ENCODE measurements at places on chromosomes 12 and 14.

- no peaks in the 10 kb centered on the region for H3K36me3 ChIP-seq
- no peaks in the 10 kb centered on the region for H3K27me3 ChIP-seq
- no peaks in the 10 kb centered on the region for H3K4me1 ChIP-seq
- no peak overlapping the region for H3K27ac ChIP-seq
Observed at GRCh38 chr12:101931498-101932326, 54.3 kb downstream of the DRAM1 start.

DNA sequence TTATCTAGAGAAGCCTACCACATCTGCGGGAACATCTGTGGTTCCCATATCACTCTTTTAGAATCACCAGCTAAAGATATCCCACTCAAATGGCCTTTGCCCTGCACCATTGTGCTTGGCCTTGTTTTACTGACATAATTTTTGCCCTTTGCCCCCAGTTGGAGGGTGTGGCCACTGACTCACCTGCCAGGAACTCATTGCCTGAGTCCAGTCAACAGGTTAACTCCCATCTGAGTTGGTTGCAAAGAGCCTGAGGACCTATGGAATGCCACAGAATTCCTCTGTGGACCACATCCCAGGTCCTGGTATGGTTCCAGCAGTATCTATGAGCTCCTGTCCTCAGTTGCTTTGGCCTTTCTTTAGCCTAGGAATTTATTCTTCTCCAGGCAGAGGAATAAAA, 55.7 kb upstream of the PTGR2 start:
- no peaks in the 10 kb centered on the region for H3K27me3 ChIP-seq
- H3K4me3 ChIP-seq = no peak overlapping the region
- no peaks in the 10 kb centered on the region for H3K36me3 ChIP-seq
- no peak overlapping the region for H3K27ac ChIP-seq

DNA sequence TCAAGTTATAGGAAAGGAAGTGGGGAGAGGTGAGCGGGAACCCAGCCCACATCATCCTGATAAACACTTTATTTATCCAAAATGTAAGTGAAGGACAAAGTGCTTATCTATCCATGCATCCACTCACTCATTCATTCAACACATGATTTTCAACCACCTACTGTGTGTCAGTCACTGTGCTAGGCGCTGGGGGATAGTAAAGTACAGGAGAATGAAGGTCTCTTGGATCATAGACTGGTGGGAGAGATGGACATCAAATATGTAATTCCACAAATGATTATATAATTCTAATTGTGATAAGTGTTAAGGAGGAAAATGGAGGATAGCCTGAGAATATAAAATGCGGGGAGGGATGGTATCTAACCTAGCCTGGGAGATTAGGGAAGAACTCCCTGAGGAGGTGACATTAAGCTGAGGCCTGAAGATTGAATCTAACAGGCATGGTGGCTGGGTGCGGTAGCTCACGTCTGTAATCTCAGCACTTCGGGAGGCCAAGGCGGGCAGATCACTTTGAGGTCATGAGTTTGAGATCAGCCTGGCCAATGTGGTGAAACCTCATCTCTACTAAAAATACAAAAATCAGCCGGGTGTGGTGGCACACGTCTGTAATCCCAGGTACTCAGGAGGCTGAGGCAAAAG, 41.3 kb upstream of the CHST11 start:
- H3K36me3 ChIP-seq = no peaks in the 10 kb centered on the region
- no peak for DNase-seq
- no peaks in the 10 kb centered on the region for H3K4me1 ChIP-seq
- H3K27ac ChIP-seq = no peak overlapping the region
- no peak overlapping the region for H3K4me3 ChIP-seq

DNA sequence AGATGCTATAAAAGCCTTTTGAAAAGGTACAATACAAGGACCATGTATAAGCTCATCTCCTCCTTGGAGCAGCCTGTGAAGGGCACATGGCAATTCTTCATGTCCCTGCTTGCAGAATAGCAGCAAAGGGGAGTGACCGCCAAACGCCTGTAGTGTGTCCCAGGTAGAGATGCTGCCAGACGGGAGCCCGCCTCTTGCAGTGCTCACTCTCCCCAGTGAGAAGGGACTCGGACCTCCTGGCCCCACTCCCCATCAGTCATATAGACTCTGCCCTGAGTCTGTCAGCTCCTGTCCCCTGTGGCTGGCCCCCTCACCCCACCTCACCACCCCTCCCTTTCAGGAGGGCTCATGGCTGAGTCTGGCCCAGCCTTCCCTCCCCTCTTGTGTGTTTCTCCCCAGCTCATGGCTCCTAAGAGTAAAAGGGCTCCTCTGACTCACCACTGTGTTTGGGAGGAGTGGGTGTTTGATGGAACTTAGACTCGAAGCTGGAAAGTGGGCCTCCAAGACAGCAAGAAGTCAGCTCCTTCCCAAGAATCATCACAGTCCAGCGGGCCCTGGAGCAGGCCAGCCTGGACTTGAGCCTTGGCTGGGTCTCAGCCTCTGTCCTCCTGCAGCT, 40.9 kb downstream of the DEGS2 start:
- peaks cover 2% of the 10 kb centered on the region for H3K36me3 ChIP-seq
- DNase-seq = no peak
- H3K4me3 ChIP-seq = no peak overlapping the region

GRCh38 chr12:15268309-15268708, 47.1 kb upstream of the RERG start:
- H3K4me1 ChIP-seq = no peaks in the 10 kb centered on the region
- H3K36me3 ChIP-seq = no peaks in the 10 kb centered on the region
- no peak overlapping the region for H3K4me3 ChIP-seq
- H3K27me3 ChIP-seq = no peaks in the 10 kb centered on the region
- DNase-seq = no peak
- H3K27ac ChIP-seq = no peak overlapping the region

GRCh38 chr14:45199230-45199629, 53.8 kb downstream of the MIS18BP1 start:
- H3K27me3 ChIP-seq = no peaks in the 10 kb centered on the region
- no peaks in the 10 kb centered on the region for H3K4me1 ChIP-seq
- no peak for DNase-seq
- H3K36me3 ChIP-seq = peaks cover 6% of the 10 kb centered on the region
- no peak overlapping the region for H3K4me3 ChIP-seq
- H3K27ac ChIP-seq = no peak overlapping the region

GRCh38 chr12:122312926-122313325, 46.6 kb upstream of the VPS33A start:
- peaks cover 45% of the 10 kb centered on the region for H3K36me3 ChIP-seq
- DNase-seq = no peak
- H3K27me3 ChIP-seq = no peaks in the 10 kb centered on the region

DNA sequence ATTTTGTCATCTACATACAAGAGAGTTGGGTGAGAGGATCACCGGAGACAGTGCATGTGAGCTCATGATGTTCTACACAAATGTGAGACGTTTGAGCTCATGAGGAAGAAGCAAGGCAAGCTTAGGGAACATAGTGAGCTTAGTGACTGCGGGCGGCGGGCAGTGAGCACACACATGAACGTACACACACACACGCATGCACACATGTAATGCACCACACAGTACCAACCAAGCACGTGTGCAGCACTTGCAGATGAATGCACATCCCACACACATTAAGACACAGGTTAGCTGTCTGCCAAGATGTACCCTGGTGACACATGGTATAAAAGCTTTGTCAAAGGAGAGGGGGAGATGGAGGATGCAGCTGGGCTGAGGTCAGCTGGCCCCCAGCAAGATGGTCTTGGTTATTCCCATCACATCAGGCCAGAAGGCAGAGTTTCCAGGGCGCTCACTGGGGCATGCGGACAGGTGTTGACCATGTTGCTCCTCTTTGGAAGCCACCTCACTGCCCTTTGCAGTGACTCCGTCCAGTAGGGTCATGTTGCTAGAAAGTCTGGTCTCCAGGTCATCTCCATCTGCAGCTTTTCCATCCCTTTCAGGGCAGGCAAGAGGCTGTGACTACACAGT, 8.7 kb upstream of the CACNA2D4 start:
- H3K4me1 ChIP-seq = peaks cover 3% of the 10 kb centered on the region
- H3K36me3 ChIP-seq = no peaks in the 10 kb centered on the region
- no peak for DNase-seq
- no peaks in the 10 kb centered on the region for H3K27me3 ChIP-seq
- no peak overlapping the region for H3K27ac ChIP-seq
- no peak overlapping the region for H3K4me3 ChIP-seq

- H3K4me1 ChIP-seq = peaks cover 20% of the 10 kb centered on the region
- no peaks in the 10 kb centered on the region for H3K27me3 ChIP-seq
- no peak overlapping the region for H3K4me3 ChIP-seq
- no peaks in the 10 kb centered on the region for H3K36me3 ChIP-seq
- no peak for DNase-seq
- peak overlapping the region; percentile 84 for H3K27ac ChIP-seq
Observed at GRCh38 chr12:27201169-27201568, 42.9 kb upstream of the STK38L start.

DNA sequence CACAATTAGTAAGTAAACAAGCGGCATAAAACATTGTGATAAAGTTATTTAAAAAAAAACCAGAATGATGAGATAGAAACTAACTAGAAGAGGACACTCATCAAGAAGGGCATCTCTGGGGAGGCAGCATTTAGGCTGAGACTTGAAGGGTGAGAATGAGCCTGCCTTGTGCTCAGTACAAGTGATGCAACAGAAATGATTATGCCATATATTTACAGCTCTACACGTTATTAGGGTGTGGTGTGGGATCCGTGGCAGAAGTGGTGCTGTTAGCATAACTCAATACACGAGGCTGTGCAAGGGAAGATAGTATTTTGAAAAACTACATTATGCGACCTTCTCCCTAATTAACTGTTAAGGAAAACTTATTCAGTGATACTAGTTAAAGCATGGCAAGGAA, 178.5 kb upstream of the ATF7IP start:
- no peak overlapping the region for H3K27ac ChIP-seq
- DNase-seq = no peak
- no peak overlapping the region for H3K4me3 ChIP-seq
- H3K36me3 ChIP-seq = no peaks in the 10 kb centered on the region
- H3K4me1 ChIP-seq = no peaks in the 10 kb centered on the region
- H3K27me3 ChIP-seq = no peaks in the 10 kb centered on the region

- no peaks in the 10 kb centered on the region for H3K4me1 ChIP-seq
- no peak overlapping the region for H3K27ac ChIP-seq
- DNase-seq = no peak
- no peaks in the 10 kb centered on the region for H3K27me3 ChIP-seq
- H3K36me3 ChIP-seq = no peaks in the 10 kb centered on the region
Observed at GRCh38 chr12:118842866-118843265, 138.5 kb upstream of the SRRM4 start.

- H3K36me3 ChIP-seq = peaks cover 97% of the 10 kb centered on the region
- H3K27ac ChIP-seq = no peak overlapping the region
- H3K27me3 ChIP-seq = no peaks in the 10 kb centered on the region
- no peaks in the 10 kb centered on the region for H3K4me1 ChIP-seq
Observed at GRCh38 chr14:101899263-101899662, 65.1 kb upstream of the DYNC1H1 start.

DNA sequence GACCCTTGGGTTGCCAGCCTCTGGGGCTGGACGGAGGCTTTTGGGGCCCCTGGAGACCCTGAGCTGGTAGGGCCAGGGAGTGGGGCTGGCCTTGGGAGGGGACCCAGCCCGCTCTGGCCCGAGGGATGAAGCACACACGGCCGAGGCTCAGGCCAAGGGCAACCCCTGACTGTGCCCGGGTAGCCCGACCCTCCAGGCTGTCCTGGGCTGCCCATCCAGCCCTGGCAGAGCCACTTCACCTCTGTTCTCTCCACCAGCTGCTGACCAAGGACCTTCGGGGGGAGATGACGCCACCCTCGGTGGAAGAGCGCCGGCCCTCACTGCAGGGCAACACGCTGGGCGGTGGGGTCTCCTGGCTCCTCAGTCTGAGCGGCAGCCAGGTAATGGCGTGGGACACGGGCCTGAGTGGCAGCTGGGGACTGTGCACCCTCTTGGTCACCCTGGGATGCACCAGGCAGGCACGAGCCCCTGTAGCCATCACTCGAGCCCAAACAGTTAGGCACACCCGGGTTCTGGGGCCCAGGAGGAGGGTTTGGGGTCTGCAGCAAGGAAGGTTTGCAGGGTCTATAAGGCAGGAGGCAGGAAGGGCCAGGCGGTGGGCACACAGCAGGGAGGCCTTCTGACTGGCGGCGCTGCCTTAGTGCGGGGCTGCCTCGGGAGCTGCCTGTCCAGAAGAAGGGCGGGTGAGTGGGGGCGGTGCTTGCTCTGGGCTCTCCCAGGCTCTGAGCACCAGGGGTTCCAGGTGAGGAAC, 19.7 kb downstream of the ASPG start:
- peaks cover 58% of the 10 kb centered on the region for H3K27me3 ChIP-seq
- H3K4me1 ChIP-seq = no peaks in the 10 kb centered on the region
- no peaks in the 10 kb centered on the region for H3K36me3 ChIP-seq
- H3K27ac ChIP-seq = no peak overlapping the region
- DNase-seq = no peak
- H3K4me3 ChIP-seq = no peak overlapping the region

GRCh38 chr14:32311294-32312009, 17.6 kb upstream of the AKAP6 start:
- no peaks in the 10 kb centered on the region for H3K27me3 ChIP-seq
- no peak overlapping the region for H3K4me3 ChIP-seq
- peaks cover 6% of the 10 kb centered on the region for H3K4me1 ChIP-seq
- no peak for DNase-seq
- no peaks in the 10 kb centered on the region for H3K36me3 ChIP-seq

DNA sequence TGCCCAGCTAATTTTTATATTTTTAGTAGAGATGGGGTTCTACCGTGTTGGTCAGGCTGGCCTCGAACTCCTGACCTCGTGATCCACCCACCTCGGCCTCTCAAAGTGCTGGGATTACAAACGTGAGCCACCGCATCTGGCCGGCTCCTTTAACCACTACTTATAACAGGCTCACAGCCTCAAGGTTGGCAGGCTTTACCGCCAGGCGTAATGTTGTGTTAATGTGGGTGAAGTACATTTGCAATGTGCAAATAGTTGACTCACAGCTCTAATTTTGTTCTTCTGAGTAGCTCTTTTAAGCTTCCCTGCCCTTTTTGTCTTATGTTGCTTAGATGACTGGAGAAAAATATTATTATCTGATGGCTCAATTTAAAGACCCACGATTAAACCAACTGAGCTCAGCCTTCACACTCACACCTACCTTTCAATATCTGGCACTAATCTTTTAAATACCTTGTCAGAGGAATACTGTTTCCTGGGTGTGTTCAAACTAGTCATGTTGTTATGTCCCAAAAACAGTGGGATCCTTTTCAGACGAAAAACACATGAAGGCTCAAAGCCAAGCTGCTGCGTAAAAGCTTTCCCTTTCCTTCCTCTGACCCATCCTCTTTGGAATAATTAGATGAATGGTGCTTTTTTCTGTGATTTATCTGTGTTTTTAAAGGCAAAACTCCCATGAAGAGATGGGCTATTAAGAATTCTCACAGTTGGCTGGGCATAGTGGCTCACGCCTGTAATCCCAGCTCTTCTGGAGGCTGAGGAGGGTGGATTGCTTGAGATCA, 57.2 kb upstream of the USP44 start:
- H3K27ac ChIP-seq = peak overlapping the region; percentile 57
- no peaks in the 10 kb centered on the region for H3K36me3 ChIP-seq
- DNase-seq = peak; percentile 88
- H3K27me3 ChIP-seq = no peaks in the 10 kb centered on the region

DNA sequence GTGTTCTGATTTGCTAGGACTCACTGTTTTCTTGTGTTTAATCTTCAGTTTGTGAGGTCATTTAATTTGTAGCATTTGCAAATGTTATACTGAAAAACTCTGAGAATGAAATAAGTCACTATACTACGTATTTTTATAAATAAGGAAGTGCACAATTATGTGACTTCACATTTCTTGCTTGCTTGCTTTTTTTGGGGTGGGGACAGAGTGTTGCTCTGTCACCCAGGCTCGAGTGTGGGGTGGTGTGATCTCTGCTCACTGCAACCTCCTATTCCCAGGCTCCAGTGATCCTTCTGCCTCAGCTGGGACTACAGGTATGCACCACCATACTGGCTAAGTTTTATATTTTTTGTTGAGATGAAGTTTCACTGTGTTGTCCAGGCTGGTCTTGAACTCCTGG, 32.7 kb downstream of the RBM25 start:
- H3K27me3 ChIP-seq = no peaks in the 10 kb centered on the region
- no peaks in the 10 kb centered on the region for H3K4me1 ChIP-seq
- H3K4me3 ChIP-seq = no peak overlapping the region
- peaks cover 64% of the 10 kb centered on the region for H3K36me3 ChIP-seq
